Activated CD8-positive, alpha-beta memory T cell treated with anti-CD3 and anti-CD28 coated beads for 24 hours (primary cell): ENCODE measurements at places on chromosomes 3 and 15.

GRCh38 chr3:133944641-133945380 lies 49.1 kb upstream of the RAB6B start:
- no peak for DNase-seq

DNA sequence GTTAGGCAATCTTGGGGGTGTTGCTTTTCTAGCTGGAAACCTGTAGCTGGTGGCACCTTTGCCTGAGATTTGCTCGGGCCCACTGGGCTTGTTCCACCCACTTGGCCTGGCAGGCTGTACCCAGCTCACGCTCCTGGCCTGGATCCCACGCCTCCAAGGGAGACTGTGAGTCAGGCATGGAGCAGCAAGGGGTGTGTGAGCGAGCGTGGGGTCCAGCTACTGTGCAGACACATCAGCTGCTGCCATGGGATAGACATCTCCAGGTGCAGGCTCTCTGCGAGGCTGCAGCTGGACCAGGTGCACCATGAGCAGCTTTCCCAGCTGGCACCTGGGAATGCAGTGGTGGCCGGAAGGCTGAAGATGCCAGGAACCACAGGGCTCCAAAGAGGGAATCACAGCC lies 36.0 kb downstream of the NR1D2 start:
- no peak for DNase-seq

GRCh38 chr3:72974956-72975355 lies 21.7 kb upstream of the PPP4R2 start:
- DNase-seq, result no peak

GRCh38 chr3:46705022-46705530 lies 3.9 kb downstream of the TMIE start:
- DNase-seq, result peak; percentile 89

DNA sequence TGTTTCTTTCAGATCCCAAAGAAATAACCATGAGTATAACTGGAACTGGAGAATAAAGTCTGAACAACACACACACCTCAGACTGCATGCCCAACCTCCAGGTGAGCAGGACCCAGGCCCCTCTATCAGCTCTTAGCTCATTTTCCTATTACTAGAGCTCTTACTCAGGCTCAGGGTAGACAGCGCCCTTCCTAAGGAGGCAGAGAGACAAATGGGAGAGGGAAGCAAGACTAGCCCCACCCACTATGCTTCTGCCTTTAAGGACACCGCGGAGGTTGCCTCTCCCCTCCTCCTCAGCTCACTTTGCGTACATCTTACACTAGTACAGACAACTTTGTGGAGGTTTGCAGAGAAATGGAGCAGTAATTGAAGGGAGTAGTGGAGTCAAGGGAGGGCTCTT lies 44.0 kb upstream of the GLCE start:
- DNase-seq, result no peak

DNA sequence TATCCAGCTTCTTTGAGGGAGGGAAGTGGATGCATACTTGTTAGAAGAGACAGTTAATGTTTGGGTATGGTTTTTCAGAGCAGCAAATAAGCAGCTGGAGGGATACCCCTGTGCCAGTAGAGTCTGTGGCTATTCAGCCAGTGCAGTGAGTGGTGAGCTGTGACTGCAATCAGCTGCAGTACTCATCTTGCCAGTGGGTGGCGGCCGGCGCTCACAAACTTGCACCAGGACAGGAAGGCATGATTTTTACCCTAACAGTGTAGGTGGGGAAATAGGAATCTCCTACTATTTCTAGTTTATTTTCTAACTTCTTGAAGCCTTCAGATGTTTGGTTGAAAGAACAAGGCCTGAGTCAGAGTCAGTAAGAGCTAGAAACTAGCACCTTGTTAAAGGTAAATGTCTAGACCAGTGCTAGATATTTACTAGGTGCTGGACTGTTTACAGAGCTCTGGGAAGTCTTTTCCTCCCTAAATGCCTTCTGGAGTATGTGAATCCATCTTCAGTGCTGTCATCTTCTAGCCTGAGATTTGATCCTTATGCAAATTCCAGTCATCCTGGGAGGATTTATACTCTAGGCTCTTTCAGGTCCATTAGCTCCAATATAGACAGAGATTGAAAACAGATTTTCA lies 23.6 kb downstream of the TIMP4 start:
- peak; percentile 81 for DNase-seq

GRCh38 chr15:39094116-39094515 lies 486.8 kb upstream of the THBS1 start:
- DNase-seq, result no peak

DNA sequence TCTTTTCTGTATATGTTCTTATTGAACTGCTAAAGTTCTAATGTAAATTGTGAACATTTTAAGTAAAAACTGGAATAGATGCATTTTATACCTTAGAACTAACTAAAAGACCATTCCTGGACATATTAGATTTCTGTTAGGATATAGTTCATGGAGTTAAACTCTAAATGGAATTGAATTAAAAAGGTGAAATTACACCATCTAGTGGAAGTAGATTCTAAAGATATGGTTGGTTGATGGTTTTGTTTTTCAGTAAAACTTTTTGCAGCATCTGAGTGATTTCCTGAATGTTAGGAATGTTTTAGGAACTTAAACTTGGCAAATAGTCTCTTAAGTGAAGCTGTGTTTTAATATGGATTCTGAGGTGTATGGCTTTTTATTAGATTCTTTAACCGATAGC lies 96.8 kb downstream of the SLMAP start:
- no peak for DNase-seq

GRCh38 chr3:143343944-143344343 lies 224.4 kb downstream of the CHST2 start:
- DNase-seq, result no peak

GRCh38 chr15:59615661-59616060 lies 4.1 kb downstream of the GCNT3 start:
- DNase-seq, result no peak

DNA sequence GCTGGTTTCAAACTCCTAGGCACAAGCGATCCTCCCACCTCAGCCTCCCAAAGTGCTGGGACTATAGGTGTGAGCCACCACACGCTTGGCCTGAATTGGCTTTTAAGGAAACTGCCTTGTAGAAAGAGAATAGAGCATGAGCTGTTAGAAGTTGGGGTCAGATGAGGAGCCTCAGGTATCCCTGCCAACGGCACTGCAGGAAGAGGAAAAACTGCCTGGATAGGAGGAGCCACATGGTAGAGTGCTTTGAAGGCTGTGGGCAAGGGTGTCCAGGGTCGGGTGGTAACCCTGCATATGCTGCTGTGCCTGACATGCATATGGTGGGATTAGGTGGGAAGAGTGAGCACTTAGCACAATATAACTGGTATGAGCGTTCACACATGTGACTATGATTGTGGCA lies 55.0 kb downstream of the BSN start:
- DNase-seq, result no peak

GRCh38 chr3:38564631-38565338 lies 68.6 kb downstream of the EXOG start:
- DNase-seq, result no peak

GRCh38 chr3:9625656-9626055 lies 23.6 kb upstream of the MTMR14 start:
- no peak for DNase-seq

- DNase-seq, result no peak
These were observed 225.5 kb upstream of the CHRM5 start for GRCh38 chr15:33742800-33743199.

- peak; percentile 64 for DNase-seq
These were observed 4.6 kb upstream of the EPB42 start for GRCh38 chr15:43225201-43225949.

GRCh38 chr15:66997212-66997611 lies 68.2 kb upstream of the SMAD3 start:
- DNase-seq, result no peak

- DNase-seq, result no peak
These were observed 197.7 kb downstream of the CD47 start for GRCh38 chr3:107892955-107893624.

DNA sequence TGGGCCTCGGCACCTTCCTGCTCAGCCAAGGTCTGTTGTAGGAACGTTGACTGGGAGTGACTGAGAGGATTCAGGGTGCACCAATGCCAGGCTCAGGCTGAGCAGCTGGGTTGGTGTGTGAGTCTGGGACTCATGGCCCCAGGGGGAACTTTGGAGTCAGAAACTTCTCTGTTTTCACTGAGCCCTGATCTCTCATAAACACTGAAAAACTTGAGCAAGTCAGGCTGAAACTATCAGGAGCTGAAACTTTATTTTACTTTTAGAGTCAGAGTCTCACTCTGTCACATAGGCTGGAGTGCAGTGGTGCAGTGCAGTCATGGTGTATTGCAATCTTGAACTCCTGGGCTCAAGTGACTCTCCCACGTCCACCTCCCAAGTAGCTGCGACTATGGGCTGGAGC lies 3.0 kb downstream of the TRAK1 start:
- DNase-seq, result no peak

- DNase-seq, result no peak
These were observed 604 bp upstream of the TJP1 start for GRCh38 chr15:29822684-29823459.
